ENCODE measurements at places on chromosomes 2 and 18.

- DNase-seq: no peak
These were observed 49.2 kb downstream of the TMEFF2 start for GRCh38 chr2:192145496-192145895.

- DNase-seq: no peak
These were observed 174.4 kb downstream of the ICOS start for GRCh38 chr2:204110751-204111516.

DNA sequence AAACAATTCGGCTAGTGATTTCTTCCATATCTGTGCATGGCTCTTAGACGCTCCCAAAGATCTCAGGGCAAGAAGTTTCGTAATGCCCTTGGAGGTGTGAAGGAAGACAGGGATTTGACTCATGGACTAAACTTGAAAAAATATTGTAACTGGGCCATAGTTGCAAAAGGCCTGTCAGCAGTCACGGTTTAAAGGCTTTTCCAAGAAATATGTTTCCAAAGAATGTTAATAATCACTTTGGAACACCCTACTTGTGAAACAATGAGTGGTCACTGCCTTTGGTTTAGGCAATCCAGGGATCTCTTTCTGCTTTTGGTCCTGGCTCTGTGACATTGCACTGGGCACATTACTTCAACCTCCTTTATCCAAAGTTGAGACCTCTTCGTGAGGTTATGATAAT, 102.5 kb upstream of the RASGRP3 start:
- DNase-seq: no peak

DNA sequence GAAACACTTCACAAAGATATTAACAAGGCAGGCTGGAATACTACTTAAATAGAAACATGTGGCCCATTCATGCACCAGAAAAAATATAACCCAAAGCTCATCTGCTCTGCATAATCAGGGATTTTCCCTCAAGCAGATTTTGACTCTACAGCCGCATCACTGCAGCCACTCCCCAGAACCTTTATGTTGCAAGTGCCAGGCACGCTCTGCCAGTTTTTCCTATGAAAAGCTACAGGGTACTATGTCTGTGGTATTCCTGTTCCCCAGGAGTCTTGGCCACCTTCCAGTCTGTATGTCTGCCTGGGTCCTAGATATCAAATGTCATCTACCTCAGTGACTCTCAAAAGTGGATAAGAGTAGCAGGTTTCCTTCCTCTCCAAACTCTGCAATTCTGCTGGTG, 3.8 kb downstream of the COA5 start:
- no peak for DNase-seq

GRCh38 chr18:36149514-36150289, 20.0 kb downstream of the ELP2 start:
- no peak for DNase-seq

DNA sequence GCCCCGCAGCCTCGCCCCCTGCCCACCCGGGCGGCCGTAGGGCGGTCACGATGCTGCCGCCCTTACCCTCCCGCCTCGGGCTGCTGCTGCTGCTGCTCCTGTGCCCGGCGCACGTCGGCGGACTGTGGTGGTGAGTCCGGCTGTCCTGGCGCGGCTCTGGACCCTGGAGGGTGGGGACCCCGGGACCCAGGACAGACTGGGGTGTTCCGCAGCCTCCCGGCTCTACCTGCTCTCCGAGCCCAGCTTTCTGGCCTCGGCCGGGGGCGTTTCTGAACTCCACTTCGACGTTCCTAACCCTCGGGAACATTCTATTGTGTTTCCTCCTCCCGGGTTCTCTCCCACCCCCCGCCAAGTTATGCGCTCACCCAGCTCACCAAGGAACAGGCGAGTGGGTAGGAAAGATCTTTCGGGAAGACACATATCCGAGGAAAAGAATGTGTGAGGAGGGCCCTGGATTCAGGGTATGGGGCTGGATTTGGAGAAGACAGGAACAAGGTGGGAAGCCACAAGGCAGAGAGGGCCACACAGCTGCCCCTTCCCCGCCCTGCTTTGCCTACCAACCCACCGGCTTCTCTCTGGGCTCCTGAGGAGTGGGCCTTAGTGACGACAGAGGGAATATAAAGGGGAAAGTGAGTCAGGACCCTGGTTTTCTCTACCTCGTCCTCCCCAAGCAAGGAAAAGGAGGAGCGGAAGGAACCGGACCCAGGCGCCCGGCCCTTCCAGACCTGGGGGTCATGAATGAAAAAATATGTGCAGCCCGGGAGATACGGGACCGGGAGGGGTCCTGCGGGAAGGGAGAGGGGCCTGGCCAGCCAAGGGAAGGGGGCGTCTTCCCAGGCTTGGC, 605 bp downstream of the WNT6 start:
- no peak for DNase-seq

Data from posterior cingulate gyrus (tissue), 11 donors.